ENCODE measurements at places on chromosomes 16 and 17. TPM values are rescaled to one million over a fixed set of nuclear protein-coding genes. Genes with fewer than 3 reads are reported as not detected.

DNA sequence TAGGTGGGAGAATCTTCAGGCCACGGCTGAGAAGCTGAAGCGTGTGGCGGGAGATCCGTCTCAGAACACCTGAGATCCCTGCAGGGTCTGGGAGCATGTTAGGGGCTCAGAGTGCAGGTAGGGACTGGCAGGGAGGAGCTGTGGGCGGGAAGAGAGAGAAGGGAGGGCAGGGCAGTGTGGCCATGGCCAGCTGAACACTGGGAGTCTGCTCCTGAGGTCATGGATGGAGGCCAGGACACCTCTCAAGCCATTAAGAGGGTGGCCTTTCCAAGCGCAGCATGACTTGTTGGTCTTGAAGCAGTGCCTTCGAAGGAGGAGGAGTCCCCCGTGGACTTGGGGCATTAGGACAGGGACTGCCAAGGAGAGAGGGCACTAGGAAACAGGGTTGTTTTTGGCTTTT, 23.7 kb downstream of the NAA60 start:
- H3K27ac ChIP-seq: no peak overlapping the region
- no peaks in the 10 kb centered on the region for H3K27me3 ChIP-seq
- no peaks in the 10 kb centered on the region for H3K4me1 ChIP-seq
- H3K36me3 ChIP-seq: no peaks in the 10 kb centered on the region

Gene MMP28
- total RNA-seq: 11.3 TPM

DNA sequence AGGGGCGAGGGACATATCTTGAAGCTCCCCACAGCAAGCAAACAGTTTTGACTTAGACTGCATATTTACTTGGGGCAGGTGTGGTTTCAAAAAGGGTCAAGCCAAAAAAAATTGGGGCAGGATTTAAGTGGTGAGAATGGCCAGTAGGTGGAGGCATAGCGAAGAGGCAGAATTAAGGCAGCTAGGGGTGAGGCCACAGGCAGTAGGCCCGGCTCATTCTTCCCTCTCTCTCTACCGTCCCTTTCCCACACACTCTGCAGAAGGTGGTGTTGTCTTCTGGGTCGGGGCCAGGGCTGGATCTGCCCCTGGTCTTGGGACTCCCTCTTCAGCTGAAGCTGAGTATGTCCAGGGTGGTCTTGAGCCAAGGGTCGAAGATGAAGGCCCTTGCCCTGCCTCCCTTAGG, 2.6 kb downstream of the SHBG start:
- no peaks in the 10 kb centered on the region for H3K36me3 ChIP-seq
- DNase-seq: no peak
- no peak overlapping the region for H3K27ac ChIP-seq
- H3K4me3 ChIP-seq: no peak overlapping the region
- H3K4me1 ChIP-seq: no peaks in the 10 kb centered on the region

DNA sequence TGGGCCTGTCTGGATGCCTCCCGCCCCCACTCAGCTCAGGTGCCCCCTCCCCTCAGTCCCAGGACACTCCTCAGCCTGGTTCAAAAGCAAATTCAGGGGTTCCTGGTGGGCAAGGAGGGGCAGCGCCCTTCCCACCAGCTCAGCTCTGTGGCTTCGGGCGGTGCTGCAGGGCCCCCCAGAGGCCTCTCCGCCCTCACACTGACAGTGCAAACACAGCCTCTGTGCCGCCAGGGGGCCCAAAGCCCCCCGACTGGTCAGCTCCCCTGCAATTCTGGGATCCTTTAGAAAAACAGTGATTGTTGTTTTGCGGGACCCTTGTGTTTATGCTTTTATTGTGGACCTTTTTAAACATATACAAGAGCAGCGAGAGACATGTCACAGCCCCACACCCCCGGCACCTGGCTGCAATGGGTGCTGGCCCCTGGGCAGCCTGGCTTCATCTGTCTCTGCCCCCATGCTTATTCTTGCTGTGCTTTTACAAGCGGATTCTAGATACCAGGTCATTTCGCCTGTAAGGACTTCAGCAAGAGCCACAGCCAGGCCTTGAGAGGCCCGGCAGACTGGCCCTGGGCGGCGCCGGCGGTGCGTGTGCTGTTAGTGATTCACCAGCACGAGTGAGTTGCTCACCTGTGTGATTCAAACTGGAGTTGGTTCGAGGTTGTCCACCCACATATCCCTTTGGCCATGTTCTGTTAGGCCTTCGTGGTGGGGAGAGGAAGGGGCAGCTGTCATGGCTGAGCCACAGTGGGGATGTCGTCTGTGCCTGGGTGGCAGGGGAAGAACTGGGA, 21.2 kb downstream of the ZNF469 start:
- H3K27ac ChIP-seq: no peak overlapping the region
- no peak for DNase-seq
- H3K36me3 ChIP-seq: no peaks in the 10 kb centered on the region
- no peak overlapping the region for H3K4me3 ChIP-seq
- no peaks in the 10 kb centered on the region for H3K27me3 ChIP-seq
